ENCODE measurements at places on chromosomes 11 and 22.

DNA sequence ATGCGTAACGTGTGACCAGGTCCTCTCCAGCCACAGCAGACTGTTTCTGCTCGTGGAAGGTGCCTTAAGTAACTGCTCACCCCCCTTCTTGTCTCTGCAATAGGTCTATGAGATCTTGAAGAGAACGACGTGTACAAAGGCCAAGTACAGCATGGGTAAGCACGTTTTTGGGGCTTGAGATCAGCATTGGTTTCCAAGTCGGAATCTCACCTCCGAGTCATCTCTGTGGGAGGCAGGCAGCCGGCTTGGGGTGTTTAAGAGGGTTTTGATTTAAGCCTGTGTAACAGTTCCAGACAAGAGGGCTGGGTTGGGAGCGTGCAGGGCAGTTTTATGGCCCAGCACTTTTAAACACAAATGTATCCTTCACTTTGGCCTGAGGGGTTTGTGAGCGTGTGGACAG lies 30.1 kb downstream of the ANO1 start:
- no peak for DNase-seq

DNA sequence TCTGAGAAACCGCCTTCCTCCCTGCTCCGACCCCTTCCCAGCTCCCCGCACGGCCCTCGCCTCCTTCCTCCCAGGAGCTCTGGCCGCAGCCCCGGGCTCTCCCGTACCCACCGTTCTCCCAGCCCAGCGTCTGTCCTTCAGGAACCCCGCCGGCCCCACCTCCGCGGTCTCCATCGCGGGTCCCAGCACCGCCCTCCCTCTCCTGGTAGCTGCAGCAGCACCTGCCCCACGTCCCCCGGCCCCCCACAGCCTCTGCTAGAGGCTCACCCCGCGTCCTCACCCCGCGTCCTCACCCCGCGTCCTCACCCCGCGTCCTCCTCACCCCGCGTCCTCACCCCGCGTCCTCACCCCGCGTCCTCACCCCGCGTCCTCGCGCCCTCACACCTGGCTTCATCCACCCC lies 85.9 kb downstream of the WNT7B start:
- DNase-seq: no peak

- no peak for DNase-seq
Observed at GRCh38 chr22:44439356-44440223, 58.4 kb downstream of the RTL6 start.

DNA sequence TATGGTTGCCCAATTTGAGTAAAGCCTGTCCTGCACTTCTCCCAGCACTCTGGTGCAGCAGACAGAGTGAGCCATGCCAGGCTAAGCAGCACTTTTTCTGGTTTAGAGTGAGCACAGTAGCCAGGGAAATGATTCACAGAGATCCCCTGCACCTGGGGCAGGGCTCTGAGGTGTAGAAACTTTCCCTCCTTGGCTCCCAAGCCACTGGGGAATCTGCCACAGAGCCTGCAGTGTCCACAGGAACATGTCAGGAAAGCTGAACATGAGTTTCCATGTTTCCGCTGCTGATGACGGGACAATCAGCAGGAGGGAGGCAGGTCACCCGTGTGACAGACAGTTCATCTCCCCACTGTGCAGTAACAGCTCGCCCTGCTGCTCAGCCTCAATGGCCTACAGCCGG lies 429.9 kb upstream of the B3GAT1 start:
- no peak for DNase-seq

DNA sequence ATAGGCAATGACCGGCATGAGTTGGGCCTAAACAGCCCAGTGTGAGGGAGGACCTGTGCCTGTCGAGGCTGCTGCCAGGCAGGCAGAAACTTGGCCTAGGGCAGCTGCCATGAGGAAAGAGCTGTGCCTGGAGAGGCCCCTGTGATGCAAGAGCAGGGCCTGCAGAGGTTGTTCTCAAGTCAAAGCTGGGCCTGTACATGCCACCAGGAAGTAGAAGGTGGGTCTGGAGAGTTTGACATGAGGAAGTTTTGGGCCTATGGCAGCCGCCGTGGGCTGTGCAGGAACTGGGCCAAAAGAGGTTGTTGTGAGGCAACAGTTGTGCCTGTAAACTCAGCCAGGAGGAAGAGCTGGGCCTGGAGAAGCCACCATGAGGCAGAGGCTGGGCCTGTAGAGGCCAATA lies 43.2 kb downstream of the OR4C45 start:
- no peak for DNase-seq

DNA sequence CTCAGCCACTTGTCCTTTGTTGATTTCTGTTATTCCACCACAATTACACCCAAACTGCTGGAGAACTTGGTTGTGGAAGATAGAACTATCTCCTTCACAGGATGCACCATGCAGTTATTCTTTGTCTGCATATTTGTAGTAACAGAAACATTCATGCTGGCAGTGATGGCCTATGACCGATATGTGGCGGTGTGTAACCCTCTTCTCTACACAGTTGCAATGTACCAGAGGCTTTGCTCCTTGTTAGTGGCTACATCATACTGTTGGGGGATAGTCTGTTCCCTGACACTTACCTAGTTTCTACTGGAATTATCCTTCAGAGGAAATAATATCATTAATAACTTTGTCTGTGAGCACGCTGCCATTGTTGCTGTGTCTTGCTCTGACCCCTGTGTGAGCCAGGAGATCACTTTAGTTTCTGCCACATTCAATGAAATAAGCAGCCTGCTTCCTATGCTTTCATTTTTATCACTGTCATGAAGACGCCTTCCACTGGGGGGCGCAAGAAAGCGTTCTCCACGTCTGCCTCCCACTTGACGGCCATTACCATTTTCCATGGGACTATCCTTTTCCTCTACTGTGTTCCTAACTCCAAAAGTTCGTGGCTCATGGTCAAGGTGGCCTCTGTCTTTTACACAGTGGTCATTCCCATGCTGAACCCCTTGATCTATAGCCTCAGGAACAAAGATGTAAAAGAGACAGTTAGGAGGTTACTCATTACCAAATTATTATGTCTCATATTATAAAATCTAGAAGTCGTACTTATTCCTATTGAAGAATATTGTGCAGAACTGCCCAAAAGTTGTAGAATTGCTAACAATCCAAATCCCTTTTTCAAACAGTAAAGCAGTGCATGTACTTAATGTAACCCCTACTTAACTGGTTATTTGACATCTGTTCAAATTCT lies 53.2 kb downstream of the OR4C6 start:
- DNase-seq: no peak

- DNase-seq: no peak
Observed at GRCh38 chr11:34601085-34601444, 19.8 kb upstream of the EHF start.
